ENCODE measurements at places on chromosomes 3 and 15. TPM values are rescaled to one million over a fixed set of nuclear protein-coding genes. Genes with fewer than 3 reads are reported as not detected.

DNA sequence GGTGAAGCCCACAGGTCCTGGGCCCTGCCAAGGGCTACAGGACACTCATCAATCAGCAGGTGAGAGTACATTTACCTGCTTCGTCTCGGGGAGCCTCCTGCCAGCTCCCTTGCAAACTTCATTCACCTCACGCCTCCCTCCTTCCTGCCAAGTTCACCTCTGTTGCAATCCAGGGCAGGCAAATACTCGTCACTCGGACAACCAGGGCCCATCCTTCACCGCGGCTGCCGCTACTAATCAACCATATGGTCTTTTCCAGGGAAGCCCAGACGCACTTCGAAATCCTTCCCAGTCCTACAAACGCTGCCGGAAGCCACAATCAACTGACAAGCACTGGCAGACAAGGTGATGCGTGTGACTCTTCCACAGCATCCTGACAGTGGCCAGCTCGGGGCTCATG is 200.7 kb upstream of the NSMCE3 start:
- no peak for DNase-seq

DNA sequence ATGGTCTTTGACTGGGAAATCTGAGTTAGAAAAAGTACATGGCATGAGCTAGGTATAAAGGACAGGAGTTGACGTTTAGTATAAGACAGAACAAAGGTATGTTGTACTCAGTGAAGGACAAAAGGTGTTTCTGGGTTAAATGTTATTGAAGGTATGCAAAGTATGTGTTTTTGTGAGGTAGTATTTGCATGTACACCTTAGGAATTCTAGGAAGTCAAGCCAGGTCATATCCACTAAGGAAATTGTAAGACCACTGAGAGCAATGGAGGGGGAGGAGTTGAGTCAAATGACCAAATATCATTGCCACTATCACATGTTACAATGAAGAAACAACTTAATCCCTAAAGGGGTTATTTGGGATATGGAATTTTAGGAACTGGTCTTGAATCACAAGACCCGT is 24.4 kb upstream of the TGFBR2 start:
- DNase-seq, result no peak

Gene SOX14
- total RNA-seq, result not detected

DNA sequence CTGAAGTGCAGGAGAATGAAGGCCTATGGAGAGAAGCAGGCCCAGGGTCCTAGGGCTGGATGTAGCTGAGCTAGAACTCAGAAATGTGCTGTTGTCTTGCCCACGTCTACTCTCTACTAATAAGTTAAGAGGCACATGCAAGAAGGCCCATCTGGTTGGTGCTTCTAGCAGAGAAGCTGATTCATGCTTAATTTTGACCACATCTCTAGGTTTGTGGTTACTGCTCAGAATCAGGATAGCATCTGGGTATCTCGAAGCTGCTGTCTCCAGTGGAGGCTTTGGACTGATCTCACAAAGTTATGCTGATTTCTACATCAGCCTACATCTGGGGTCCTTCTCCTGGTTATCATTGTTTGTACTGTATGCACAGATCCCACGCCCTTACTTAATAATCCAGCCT is 87.3 kb downstream of the CACNA1D start:
- no peak for DNase-seq

Gene APEH
- total RNA-seq, result 94.1 TPM

Gene USP3
- total RNA-seq, result 25.4 TPM

DNA sequence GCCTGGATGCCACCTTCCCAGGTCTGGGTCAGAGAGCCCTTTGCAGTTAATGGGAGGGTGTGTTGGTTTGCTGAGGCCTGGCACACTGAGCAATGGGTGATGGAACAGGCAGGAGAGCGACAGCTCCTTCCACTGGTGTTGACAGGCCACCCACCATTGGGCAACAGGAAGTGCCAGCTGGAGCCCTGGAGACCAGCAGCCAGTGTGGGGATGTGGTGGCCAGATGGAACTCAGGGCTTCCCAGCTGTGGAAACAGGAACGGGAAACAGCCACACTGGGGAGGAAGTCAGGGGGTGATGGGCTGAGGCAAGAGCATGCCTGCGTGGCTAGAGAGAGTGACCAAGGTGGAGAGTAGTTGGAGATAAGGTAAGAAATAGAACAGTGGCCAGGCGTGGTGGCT is 9.3 kb downstream of the PSTPIP1 start:
- no peak for DNase-seq

DNA sequence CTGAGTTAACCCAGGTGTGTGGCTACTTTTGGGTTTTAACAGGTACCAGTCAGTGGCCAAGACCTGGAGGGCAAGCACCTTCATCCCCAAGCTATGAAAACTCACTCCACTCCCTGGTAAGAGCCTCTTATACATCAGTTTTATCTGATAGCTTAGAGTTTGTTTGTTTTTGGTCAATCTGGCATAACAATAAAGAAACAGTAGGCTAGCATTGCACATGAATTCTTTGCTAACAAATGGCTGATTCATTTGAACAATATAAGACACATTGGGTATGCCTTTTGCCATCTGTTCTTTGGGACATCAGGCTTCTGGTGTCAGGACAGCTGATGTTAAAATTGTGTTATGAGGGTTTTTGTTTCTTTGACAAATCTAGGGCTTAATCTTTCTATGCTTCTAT is 125.0 kb upstream of the CGNL1 start:
- DNase-seq, result no peak

GRCh38 chr3:189108067-189108466 is 63.7 kb upstream of the TPRG1 start:
- DNase-seq, result no peak

GRCh38 chr3:100169201-100169920 is 55.1 kb upstream of the FILIP1L start:
- DNase-seq, result no peak

DNA sequence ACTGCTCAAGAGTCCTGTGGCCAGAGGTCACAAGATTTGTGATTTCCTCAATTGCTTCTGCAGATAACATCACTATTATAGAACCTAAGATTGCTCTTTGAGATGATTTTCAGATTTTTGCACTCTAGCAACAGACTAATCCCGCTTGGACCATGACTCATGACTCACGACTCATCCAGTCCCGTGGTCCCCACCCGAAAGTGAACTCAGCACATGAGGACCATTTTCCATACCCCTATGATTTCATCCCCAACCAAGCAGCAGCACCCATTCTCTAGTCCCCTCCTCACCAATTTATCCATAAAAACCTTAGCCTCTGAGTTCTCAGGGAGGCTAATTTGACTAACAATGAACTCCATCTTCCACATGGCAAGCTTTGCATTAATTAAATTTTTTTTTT is 106.3 kb upstream of the ALCAM start:
- DNase-seq, result no peak

Gene SPTBN5
- total RNA-seq, result 0.14 TPM

GRCh38 chr3:122092460-122093165 is 37.5 kb downstream of the CD86 start:
- DNase-seq, result no peak

Gene VPS13C
- total RNA-seq, result 42.0 TPM

DNA sequence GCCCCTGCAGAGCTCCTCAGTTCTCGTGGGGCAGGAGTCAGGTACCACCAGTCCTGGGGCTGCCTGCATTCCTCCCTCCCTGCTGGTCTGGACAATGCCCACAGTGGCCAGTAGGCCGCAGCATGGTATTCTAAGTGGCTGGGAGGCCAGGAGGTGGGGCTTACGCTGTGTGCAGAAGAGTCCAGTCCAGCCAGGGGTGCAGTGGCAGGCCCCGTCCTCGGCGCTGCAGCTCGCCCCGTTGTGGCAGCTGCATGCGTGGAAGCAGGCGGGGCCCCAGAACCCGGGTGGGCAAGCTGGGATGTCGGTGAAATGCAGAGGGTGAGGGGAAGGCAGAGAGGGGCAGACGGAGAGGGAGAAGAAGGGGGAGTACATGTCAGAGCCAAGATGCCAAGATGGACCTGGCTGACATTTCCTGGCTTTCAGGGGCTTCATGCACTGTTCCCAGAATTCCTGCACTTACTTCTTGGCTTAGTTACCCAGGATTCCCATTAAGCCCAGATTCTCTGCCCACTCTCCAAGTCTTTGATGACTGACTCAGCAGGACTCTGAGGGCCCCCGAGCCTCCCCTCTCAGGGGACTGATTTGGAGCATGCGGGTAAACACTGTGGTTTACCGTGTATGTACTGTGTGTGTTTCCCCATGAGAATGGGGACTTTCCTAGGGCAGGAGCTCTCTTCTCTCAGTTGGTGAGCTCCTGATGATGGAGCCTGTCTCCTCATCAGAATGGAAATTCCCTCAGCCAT is 47.5 kb downstream of the RAB11A start:
- DNase-seq, result peak; percentile 46

GRCh38 chr15:71780115-71780976 is 30.0 kb upstream of the NR2E3 start:
- DNase-seq, result no peak

DNA sequence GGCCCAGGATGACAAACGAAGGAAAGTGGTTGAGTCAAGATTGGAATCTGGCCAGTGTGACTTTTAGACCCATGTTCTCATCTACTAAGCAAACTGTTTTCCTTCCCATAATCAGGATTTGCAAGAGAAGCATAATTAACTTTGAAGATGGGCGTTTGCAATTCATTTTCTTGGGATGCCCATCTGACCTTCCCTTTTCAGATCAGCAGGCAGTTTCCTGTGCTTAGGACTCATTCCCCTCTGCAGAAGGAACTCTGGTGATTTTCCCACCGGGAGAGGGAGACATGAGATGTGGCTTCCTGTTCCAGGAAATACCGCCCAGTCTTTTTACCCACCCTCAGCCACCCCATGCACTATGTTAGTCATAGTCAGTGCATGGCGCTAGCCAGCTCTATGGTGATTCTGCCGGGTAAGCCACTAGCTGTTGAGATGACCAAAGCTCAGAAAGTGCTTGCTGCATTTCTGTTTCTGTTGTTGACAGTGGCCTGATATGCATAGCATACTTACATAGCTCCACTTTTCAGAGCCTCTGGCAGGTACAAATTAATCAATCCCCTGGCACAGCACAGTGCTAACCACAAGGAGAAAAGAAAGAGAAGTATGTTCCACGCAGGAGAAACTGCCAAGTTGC is 129.4 kb downstream of the VGLL4 start:
- no peak for DNase-seq

Gene ERC2
- 0.14 TPM for total RNA-seq

Gene GOLGA8S
- 0.05 TPM for total RNA-seq

GRCh38 chr3:171551296-171551695 is 91.1 kb upstream of the TNIK start:
- no peak for DNase-seq

Gene CDAN1
- 9.4 TPM for total RNA-seq

DNA sequence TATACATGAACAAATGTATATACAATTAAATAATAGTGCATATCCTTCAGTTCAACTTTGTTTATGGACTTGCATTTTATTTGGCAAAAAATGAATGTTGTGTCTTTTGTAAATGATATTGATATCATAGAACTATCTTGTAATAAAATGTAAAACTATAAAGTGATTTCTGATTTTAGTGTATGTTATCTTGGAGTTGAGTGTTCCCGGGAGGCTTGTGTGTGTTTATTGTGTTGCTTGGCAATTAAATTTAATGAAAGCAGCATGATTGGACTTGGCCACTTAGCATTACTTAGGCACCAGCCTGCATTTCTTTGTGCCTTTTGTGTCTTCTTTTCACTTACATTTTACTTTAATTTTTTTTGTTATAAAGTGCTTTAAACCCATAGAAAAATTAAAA is 10.6 kb downstream of the ARHGEF26 start:
- no peak for DNase-seq

GRCh38 chr15:42619656-42620371 is 44.4 kb downstream of the STARD9 start:
- no peak for DNase-seq

DNA sequence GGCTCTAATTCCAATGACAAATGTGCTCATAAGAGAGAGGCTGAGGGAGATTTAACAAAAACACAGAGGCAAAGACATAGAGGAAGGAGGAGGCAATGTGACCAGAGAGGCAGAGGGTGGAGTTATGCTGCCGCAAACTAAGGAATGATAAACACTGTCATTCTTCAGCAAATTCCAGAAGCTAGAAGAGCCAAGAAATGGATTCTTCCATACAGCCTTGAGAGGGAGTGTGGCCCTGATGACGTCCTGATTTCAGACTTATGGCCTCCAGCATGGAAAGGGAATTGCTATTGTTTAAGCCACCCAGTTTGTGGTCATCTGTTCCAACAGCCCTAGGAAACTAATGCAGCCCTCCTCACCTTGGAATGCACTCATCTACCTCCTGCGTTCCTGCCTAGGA is 30.5 kb downstream of the CD47 start:
- no peak for DNase-seq

Gene KNG1
- 918 TPM for total RNA-seq

Gene STXBP5L
- total RNA-seq, result not detected

Gene PPP1R14D
- not detected for total RNA-seq

Gene KBTBD13
- not detected for total RNA-seq

DNA sequence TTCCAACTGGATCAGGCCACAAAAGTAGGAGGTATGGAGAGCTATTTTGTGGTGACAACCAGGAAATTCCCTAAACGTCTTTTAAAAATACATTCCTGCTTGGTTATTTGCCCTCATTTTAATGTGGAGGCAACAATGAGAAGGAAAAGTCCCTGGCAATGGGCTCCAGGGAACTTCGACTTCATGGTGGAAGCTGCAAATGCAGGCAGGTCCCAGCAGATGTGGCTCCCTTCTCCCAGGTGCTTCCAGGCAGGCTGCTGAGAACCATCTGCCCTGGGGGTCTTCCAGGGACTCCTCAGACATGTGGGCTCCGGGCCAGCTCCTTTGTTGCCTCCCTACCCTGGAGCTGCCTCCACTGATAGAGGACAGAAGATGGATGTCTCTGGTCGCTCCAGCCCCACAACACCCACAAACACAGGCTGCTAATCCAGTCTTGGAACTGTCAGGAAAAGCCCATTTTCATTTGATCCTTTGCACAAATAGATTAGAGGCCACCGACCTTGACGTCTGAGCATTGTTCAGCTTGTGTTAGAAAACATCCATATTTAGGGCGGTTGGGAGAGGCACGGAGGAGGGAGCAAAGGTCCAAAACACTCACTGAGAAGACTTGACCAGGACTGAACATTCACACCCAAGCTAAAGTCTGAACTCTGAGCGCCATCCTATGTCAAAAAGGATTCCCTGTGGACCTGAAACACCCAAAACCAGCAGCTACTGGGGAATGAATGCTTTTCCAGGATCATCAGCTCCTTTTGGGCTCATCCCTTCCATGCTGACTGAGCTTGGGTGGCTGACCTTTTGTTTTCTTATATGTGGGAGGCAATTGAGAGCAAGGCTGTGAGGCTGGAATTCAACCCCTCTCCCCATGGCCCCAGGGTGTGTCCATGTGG is 30.2 kb upstream of the SLCO2A1 start:
- DNase-seq, result peak; percentile 31

DNA sequence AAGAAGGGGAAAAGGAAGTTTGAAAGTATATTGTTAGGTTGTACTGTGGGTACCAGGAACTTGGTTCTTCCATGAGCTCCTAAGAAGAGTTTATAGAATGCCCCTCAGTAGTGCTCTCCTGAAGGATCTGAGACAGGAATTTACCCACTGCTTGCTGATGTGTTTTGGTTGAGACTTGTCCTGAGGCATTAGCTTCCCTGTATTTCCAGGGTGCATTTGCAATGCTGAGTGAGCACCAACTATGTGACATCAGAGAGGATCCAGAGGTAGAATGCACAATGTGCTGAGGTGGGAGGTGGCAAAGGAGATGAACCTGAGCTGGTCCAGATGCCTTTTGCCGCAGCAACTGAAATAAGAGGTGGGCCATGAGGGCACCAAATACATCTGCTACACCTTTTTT is 64.3 kb upstream of the LRRC3B start:
- no peak for DNase-seq

- peak; percentile 78 for DNase-seq
Observed at GRCh38 chr15:82530606-82531379, 9.5 kb downstream of the RPS17 start.

- DNase-seq, result no peak
Observed at GRCh38 chr3:117036259-117036799, 326.8 kb downstream of the TUSC7 start.

GRCh38 chr3:128112357-128112968 is 11.1 kb downstream of the RUVBL1 start:
- no peak for DNase-seq

Gene NUSAP1
- 149 TPM for total RNA-seq

All from liver (tissue), 10 donors.